IgD-negative memory B cell (primary cell): ENCODE measurements at places on chromosomes 16 and 17. TPM values are rescaled to one million over a fixed set of nuclear protein-coding genes. Genes with fewer than 3 reads are reported as not detected.

Gene TNFRSF17
- polyA plus RNA-seq: 83.0 TPM

Gene SLC6A4
- 0.13 TPM for polyA plus RNA-seq

Gene TPSG1
- polyA plus RNA-seq: not detected

Gene HEXD
- polyA plus RNA-seq: 23.2 TPM

Gene ANKRD13B
- polyA plus RNA-seq: not detected

Gene CDK5R1
- polyA plus RNA-seq: 3.8 TPM

Gene TMC6
- polyA plus RNA-seq: 212 TPM

Gene NUPR1
- polyA plus RNA-seq: not detected

Gene UBALD1
- 6.7 TPM for polyA plus RNA-seq

Gene HOXB7
- polyA plus RNA-seq: not detected

Gene PRRT2
- polyA plus RNA-seq: not detected

Gene DPEP3
- not detected for polyA plus RNA-seq
